NCI-H2227 treated with DMSO at 0.1 percent for 48 hours (cell line): ENCODE measurements at places on chromosomes 13 and 19.

DNA sequence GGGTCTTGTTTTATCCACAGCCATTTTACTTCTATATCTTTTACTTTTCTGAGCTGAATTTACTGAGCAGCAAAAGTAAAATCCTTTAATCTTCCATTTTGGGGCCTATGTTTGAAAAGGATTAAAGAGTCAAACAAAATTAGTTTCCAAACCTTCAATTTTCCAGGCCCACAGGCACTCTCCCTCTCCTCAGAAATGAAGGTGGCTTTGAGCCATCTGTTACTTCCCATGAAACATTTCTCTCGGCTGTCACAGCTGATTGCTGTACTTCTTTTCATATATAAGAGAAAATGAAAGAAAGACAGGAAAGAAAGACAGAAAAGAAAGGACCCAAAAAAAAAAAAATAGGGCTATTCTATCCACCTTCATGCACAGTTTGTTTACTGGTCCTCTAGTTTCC is 194.9 kb downstream of the LACC1 start:
- peak; percentile 5 for DNase-seq

DNA sequence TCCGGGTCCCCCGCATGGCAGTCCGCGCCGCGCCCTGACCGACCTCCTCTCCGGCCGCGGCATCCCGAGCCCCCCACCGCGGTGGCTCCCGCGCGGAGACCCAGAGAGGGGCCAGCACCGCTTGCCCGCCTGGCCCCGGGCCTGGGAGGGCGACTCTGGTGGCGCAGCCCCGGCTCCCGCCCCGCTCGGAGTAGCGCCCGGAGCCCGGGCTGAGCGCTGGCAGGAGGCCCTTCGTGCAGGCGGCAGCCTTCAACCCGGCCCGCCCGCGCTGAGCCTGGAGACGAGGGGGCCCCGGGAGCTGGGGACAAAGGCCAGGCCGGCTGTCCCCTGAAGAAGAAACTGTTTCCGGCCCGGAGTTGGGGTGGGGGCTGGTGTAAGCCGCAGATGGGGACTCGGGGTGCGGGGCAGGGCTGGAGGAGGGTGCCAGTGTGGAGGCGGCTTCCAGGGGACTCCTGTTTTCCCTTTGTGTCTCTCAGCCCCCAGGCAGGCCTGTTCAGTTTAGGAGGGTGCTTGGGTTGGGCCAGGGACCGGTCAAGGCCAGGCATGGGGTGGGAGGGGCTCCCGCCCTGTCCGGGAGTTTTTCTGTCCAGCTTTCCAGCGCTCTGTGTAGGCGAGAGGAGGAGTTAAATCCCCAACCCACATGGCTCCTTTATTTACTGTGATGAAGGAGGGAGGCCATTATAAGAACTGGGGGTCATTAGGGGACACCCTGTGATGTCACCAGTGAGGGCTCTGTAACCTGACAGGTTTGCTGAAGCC is 935 bp downstream of the LRP3 start:
- no peak for DNase-seq

DNA sequence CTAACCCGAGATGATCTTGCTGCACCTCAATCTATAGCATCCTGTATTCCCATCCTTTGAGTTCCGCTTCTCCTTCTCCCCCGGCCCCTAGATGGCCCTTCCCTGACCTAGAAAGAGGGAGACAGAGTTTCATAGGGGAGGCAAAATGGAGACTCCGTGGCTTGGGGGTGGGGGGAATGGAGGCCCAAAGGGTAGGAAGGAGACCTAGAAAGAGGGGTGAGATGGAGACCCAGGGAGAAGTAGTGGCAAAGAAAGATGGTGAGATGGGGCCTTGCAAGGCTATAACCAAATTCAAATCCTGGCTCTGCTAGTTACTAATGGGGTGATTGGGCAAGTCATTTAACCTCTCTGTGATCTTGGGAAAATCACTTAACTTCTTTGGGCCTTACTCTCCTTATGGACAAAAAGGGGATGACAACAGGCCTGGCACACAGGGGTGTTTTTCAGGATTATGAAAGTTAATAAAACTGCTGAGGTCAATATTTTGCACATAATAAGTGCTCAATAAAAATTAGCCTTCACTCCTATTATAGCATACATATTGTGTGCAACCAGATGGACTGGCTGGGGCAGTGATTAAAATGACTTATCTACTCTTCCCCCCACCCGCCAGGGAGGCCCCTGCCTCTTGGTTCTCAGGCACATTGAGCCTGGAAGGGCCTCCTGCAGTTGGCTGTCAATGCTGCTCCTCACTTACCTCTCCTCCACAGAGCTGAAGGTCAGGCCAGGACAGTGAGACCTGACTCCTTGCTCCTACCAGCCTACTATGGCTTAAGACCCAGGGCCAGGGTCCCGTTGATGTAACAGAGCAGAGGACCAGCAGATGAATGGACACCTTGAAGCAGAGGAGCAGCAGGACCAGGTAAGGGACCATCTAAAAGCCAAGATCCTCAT is 633 bp downstream of the SPHK2 start:
- no peak for DNase-seq

DNA sequence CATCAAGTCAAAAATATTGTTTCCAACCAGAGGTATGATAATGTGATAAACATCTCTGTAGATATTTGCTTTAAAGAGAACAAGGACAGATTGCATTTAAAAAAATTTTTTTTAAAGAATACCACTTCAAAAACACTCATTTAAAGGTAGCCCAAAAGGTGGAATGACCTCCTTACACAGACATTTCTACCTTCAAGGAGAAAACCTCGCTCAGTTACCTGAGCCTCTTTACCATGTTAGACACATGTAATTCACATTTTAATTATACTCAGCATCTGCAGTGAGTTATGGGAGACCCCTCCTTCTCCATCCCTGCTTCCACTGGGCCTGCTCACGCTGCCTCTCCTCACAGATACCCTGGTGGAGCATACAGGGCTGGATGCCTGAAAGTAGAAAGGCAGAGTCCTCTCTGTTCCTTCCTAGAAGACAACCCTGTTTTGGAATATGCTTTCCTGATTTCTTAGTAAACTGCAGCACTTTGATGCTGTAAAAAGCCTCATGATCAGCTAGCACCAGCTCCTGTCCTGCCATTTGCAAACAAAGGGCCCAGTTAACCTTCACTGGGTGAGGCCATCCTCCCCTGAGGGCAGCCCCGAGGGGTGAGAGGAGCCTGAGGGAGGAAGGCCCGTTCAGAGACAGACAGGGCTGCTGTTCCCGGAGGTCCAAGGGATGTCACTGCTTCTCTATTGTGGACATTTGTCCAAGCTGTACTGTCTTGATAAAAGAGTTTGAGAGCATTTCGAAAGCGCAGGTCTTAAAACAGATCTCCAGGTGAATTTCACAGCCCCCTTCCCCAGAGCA is 117.8 kb downstream of the IRS2 start:
- no peak for DNase-seq

- no peak for DNase-seq
Observed at GRCh38 chr13:97749174-97749573, 204.3 kb upstream of the IPO5 start.

GRCh38 chr13:28964052-28964451 is 143.9 kb downstream of the MTUS2 start:
- no peak for DNase-seq

DNA sequence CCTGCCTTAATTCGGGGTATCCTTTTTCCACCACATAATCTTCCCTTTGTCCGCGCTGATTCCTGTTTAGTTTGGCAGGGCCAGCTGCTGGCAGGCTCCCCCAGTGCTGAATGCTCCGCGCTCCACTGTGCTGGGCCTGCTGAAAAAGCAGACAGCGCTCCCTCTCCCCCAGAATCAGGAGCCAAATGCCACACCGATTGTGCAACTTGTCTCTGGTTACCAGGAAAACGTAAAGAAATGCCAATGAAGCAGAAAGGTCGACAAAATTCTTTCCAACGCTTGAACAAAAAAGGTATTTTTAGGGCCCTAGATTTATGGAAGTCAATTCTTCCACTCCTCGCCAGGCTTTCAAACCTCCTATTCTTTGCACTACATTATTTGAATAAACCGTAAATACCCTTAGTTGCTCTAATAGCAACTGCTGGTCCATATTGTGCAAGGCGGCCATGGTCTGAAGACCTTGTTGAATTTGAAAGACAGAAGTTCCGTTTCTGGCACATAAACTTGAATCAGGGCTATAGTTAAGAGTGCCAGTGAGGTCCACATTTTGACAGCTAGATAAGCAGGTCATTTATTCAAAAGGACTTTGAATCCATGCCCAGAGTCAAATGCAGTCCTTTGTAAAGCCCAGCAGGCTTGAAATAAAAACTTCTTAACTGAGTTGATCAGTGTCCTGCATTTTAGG is 206.7 kb upstream of the RFC3 start:
- no peak for DNase-seq

- no peak for DNase-seq
Observed at GRCh38 chr19:6707011-6707657, 13.3 kb downstream of the C3 start.

- DNase-seq = no peak
Observed at GRCh38 chr19:17719730-17720400, 585 bp downstream of the MAP1S start.

- no peak for DNase-seq
Observed at GRCh38 chr19:12163826-12164225, 930 bp downstream of the ZNF136 start.

GRCh38 chr13:50979187-50979586 is 69.6 kb downstream of the RNASEH2B start:
- no peak for DNase-seq

DNA sequence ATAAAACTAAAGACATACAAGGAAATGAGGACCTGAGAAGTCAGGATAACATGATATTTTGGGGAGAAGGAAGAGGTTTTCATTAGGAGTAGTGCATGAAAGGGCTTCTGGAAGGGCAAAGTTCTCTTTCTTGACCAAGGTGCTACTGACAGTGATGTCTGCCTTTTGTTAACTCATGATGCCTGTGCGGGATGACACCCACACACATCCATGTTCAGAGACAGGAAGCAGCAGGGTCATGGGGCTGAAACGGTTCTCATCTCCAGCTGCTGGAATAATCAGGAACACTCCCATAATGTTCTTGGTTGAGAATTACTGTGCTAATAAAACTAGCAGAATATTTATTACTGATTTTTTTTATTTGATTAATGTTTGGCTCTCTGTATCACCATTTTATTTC is 29.1 kb downstream of the KCNC3 start:
- no peak for DNase-seq

DNA sequence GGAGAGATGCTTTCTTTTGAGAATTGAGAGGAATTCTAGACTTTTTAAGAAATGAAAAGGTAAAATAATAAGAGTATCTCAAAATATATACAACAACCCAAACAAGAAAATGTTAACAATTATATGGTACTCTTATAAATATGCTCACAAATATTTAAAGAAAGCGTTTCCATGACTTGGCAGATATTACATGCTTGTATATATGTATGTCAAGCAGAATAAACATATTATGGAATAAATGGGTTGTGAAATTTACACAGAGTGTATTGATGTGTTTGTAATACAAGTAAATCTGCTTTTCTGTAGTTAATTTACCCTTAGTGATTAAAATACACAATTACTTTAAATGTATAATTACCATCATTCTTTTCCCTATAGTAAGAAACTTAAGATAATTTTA is 65.8 kb downstream of the GPC6 start:
- DNase-seq = no peak

GRCh38 chr19:51044327-51044726 is 9.5 kb upstream of the KLK12 start:
- no peak for DNase-seq

DNA sequence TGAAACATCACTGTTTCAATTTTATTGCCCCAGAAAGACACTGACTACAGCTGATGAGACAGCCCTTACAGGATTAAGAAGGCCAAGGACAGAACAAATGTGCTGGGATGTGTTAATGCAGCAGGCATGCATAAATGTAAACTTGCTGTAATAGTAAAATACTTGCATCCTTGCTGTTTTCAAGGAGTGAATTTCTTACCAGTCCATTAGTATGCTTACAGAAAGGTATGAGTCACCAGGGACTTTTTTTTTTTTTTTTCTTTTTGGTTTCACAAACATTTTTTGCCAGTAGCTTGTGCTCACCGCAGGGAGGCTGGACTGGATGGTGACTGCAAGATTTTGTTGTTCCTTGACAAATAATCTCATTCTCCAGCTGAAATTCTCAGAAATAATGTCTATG is 55.1 kb downstream of the GPR180 start:
- no peak for DNase-seq

- no peak for DNase-seq
Observed at GRCh38 chr19:58575183-58576041, 2.3 kb upstream of the MZF1 start.

DNA sequence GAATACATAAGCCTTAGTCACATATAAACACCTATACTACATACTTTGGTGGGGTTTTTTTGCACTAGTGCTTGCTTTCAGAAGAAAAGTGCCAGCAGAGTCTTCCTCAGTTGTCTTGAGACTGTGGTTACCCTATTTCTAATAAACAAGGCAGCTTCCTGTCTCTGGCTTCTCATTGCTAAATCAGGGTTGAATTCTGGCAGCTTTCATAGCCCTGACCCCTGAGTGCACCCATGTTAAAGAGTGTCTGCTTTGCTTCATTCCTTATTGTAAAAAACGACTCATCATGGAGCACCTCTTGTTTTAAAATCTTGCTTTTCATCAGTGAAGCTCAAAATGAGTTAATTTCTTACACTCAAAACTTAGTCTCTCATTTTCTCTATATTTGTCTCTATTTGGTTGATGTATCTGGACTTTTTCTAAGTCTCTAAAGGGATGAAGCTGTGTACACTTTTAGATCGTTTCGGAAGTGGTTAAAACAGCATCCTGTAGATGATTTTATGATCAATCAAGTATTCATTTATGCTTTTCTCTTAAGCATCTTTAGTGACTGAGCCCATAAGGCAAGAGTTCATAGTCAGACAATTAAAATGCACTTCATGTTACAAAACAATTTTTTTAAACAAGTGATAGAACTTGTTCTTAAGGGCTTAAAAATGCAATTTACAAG is 72.1 kb downstream of the KLF12 start:
- no peak for DNase-seq

DNA sequence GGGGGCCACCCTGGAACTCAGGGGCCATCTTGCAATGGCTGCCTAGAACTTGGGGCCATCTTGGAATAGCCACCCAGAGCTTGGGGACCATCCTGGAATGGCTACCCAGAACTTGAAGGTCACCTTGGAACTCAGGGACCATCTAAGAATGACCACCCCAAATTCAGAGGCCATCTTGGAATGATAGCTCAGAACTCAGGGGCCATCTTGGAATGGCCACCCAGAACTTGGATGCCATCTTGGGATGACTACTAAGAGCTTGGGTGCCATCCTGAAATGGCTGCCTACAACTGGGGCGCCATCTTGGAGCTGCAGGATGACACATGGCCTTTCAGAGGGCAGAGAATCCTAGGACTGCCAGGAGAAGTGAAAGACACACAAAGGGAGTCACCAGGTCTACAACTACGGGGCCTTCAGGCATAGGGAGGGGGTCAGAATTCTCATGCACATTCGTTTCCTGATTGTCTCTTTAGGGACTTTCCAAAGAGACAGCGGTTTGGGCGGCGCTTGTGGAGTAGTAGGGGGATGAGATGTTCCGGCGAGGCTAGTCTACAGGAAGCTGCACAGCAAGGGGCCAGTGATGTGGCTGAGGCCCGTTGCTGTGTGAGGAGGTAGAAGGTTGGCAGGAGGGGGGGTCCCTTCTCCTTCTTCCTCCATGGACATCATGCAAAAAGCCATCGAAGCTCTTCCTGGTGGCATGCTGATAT is 125.0 kb downstream of the IER2 start:
- DNase-seq = no peak
